DMS 273 treated with DMSO at 0.1 percent for 48 hours (cell line): ENCODE measurements at places on chromosomes 2 and 18.

GRCh38 chr18:55861266-55861665 lies 273.3 kb upstream of the TCF4 start:
- no peak for DNase-seq

DNA sequence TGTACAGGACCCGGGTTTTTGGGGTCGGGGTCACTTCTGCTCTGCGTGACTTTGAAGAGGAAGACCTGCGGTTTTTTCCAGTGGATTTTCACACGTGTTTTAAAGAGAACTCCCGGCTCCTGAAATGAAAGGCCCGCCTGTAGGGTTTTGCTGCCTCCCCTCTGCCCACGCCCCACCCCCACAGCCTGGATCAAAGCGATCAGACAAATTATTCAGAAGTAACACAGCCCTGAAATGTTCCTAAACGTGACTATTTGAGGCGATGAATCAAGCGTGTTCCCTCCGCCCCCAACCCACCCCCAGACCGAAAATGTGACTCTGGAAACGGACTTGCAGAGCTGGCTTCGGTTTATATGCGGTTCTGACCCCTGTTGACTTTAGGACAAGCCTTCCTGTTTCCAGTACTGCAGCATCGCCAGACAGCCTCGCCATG lies 28.7 kb upstream of the SMIM21 start:
- DNase-seq, result no peak

DNA sequence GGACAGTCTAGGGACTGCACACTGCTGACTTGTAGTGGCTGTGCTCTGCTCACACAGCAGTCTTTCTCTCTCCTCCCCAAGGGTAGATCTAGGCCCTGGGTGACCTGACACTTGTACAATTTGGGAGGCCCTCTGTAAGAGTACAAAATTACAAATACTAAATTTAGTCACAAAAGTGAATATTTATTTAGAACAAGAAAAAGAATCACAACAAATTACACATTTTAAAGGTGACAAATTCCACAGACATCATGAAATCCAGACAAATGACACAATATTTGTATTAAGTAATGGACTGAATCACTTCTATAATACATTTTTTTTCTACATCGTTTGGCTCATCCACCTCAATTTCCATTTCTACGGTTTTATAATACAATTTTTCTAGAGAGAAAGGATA lies 496.4 kb downstream of the TXNL1 start:
- no peak for DNase-seq

DNA sequence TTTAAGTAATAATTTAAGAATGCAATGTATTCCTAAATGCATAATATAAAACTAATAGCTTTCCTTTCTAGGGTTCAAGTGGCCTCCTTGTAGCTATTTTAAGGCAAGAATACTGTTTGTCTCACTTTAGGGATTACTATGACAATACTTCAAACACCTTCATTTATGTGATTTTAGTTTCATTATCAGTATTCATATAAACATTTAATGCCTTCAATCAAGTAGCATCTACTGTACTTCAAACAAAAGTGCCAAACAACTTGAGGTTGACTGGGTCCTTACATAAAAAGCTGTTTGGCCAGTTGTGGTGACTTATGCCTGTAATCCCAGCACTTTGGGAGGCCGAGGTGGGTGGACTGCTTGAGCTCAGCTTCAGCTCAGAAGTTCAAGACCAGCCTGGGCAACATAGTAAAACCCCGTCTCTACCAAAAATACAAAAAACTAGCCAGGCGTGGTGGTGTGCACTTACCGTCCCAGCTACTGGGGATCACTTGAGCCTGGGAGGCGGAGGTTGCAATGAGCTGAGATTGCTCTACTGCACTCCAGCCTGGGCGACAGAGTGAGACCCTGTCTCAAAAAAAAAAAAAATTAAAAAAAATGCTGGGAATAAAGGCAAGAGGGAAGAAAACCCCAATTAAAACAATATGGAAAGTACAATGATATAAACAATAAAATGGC lies 9.3 kb downstream of the MEX3C start:
- no peak for DNase-seq

DNA sequence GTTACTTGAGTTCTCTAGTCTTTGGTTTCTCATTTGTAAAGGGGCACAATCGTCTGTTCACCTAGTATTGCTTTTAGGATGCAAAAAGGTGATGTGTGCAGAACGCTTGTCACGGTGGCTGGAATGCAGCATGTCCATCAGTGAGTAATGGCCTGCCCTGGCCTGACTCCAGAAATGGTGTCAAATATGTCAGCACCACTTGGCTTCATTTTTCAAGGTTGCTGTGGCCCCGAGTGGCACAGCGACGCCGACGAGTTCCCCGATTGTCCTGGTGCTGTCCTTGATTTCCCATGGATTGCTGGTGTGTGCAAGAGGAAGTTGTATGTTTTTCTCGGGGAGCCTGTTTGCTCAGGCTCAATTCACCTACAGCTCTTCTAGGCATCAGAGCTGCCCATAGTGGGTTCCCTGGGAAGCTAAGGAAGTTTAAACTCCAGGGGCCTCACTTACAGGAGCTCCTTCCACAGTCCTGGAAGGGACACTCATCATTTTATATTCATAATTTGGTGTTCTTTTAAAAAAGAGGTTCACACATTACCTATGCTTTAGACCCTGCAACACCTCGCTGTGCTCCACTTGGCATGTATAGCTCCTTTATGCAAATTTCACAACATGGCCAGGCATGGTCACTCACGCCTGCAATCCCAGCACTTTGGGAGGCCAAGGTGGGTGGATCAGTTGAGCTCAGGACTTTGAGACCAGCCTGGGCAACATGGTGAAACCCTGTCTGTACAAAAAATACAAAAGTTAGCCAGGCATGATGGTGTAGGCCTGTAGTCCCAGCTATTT lies 25.6 kb upstream of the ZNF407 start:
- DNase-seq, result no peak

GRCh38 chr2:65107530-65107929 lies 22.4 kb downstream of the RAB1A start:
- no peak for DNase-seq

GRCh38 chr2:172376505-172377125 lies 50.8 kb upstream of the ITGA6 start:
- no peak for DNase-seq

DNA sequence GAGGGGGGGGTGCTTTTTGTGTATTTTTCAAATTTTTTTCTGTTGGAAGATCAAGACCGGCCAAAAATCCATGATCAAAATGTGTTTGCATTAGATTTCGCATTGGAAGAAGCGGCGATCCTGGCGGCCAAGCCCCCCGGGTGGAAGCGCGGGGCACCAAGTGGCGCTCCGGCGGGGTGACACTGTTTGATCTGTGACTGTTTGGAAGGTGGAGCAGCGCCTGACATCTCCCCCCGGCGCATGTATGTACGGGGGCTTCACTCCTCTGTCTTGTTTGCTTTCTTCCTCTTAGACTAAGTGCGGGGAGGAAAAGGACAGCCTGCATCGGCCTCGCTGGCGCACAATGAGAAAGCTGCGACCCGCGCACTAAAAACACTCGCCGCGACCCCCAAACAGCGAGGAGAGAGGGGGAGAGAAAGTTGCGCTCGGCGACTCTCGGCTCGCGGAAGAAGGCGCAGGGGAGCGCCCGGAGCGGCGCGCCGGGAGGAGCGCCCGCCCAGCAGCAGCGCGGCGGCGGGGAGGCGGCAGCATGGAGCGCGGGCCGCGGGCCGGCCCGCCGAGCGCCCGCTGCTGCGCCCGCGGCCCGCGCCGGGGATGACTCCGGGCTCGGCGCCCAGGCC lies 515 bp downstream of the TSHZ1 start:
- DNase-seq, result no peak

GRCh38 chr2:154488801-154489200 lies 209.7 kb upstream of the KCNJ3 start:
- no peak for DNase-seq

GRCh38 chr2:20501974-20502373 lies 55.1 kb downstream of the RHOB start:
- DNase-seq, result no peak

- DNase-seq, result no peak
Measured at GRCh38 chr2:11573418-11574175, 39.8 kb downstream of the GREB1 start.

- DNase-seq, result no peak
Measured at GRCh38 chr18:73739098-73739497, 408.5 kb downstream of the FBXO15 start.

GRCh38 chr2:241291977-241292376 lies 23.5 kb downstream of the HDLBP start:
- DNase-seq, result no peak

DNA sequence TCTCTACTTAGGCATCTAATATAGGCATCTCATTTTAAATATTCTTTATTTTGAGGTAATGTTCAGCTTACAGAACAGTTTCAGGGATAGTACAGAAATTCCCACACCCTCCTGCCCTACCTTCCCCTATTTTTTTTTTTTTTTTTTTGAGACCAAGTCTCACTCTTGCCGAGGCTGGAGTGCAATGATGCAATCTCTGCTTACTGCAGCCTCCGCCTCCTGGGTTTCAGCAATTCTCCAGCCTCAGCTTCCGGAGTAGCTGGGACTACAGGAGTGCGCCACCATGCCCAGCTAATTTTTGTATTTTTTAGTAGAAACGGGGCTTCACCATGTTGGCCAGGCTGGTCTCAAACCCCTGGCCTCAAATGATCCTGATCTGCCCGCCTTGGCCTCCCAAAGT lies 97.6 kb downstream of the EPB41L5 start:
- DNase-seq, result no peak

- no peak for DNase-seq
Measured at GRCh38 chr2:168650781-168651180, 151.7 kb upstream of the NOSTRIN start.

GRCh38 chr2:215797676-215798075 lies 215.7 kb downstream of the MREG start:
- DNase-seq, result no peak

DNA sequence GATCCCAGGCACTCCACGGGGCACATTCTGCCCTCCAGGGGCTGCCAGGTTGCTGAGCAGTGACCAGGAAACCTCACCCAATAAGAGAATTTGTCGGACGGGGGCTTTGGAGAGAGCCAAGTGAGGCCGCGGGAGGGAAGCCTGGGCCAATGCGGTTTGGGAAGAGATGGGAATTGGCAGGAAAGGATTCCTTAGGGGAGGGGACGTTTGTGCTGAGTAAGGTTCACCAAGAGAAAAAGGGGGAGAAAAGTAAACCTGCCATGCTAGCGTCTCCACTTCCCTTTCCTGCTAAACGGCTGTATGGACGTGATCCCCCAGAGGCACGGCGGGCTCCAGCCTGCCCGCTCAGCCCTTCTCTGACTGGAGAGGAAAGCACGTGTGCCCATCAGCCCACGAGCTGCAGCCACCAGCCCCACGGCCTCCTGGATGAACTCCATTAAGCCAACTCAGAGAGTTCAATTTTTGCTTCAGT lies 194.4 kb upstream of the ID2 start:
- DNase-seq, result no peak
